Activated gamma-delta T cell treated with Interleukin-2 at 50 U/mL for 16 hours (primary cell): ENCODE measurements at places on chromosomes 5 and 9.

- DNase-seq: no peak
Measured at GRCh38 chr9:86664603-86665002, 282.7 kb downstream of the GAS1 start.

DNA sequence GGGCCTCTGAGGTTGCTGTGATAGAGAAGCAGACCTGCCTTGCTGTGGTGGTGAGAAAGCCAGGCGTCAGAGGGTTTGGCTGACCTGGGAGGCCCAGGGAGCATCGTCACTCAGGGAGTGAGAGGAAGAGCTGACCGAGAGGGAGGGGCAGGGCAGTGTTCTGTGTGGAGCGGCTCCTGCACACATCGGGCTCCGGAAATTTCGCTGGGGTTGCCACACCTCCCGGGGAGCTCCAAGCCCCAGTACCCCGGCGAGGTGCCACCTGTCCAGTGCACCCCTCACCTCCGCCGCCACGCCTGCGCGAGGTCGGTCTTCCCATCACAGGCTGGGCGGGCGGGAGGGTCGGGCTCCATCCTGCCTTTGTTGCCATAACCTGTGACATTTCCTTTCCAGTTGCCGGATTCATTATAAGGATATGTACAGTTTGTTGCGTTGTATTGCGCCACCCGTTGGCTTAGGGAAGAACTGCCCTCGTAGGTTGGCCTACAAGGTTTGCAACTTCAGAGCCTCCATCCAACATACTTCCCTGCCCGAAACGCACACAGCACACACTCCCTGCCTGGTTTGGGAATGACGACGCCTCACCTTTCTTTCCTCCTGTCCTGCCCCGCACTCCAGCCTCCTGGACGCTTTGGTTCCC, 223.2 kb downstream of the CACNA1B start:
- no peak for DNase-seq

- no peak for DNase-seq
Measured at GRCh38 chr5:93034621-93035590, 546.1 kb downstream of the NR2F1-AS1 start.

DNA sequence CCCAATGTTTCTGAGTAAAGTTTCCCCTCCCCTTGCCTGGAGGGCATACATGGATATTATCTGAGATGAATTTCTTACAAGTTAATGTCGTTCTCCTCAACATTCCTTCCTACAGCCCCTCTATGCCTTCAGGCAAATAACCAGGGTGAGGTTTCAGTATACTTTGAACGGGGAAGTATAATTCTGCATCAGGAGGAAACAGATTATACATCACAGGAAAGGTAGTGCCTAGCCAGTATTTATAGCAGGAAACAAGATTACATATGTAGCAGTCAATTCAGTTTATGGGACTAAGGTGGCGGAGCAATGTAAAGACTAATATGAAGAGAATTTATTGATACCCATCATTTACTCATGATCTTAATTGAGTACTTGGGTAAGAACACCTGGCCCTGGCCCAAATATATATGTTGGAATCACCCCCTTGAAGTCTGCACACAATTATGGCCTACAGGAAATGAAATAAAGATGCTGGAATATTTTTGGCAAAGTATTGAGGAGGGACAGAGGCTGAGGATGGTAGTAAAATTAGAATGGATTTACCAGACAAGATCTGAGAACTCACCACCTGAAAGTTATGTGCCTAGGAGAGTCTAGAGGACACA, 661.1 kb downstream of the PTPRD start:
- DNase-seq: no peak

- DNase-seq: no peak
Measured at GRCh38 chr5:173456751-173457171, 128.5 kb upstream of the STC2 start.
